SW480 (cell line): ENCODE measurements at places on chromosomes 16 and 17.
A peak's percentile ranks its signal among the peaks of the same experiment; 100 is the strongest.

DNA sequence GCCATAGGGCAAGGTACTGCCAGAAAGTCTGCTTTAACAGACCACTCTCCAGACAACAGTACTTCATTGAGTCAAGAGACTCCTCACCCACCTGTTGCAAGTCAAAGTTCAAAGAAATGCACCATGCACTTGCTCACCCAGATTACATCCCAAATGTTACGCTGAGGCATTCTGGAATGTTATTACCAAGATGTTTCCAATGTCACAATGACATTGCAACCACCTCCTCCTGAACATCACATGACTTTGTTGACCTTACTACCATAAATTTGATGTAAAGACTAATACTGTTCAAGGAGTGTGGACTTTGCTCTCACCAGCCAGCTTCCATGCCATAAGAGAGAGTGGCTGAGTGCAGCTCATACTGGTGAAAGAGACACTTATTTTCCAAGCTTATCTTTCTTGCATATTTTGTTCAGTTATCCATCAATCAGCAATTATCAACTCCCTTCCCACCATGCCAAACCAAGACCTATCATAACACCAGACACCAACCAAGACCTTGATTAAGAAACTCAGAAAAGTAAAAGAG is 58.5 kb upstream of the BCAR1 start:
- DNase-seq: no peak

DNA sequence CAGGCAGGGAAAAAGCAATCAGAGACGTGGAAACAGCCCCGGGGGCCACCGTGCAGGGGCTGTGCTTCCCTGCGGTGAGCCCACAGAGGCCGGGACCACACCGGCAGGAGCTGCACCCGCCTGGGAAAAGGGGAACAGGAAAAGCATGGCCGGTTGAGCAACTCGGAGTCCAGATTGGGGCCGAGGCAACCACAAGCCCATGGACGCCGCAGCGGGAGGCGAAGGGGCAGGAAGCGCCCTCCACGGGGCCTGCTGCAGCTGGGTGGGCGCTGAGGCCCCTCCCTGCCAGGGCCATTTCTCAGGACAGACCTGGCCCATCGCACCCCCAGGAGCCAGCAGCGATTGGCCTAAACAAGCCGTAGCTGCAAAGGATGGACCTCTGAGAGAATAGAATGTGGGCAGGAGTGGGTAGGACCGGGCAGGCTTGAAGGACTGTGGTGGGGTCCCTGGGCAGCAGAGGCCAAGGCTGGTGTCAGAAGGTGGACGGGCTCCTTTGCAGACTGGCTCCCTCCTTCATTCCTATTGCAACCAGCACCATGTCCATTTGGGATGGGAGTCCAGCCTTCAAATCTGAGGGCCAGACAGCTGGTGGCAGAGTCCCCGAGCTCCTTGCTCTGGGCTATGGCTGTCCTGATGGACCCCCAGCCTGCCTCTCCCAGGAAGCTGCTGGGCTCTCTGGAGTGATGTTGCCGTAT is 30.4 kb downstream of the COX4I1 start:
- no peak for DNase-seq

- no peak for DNase-seq
Observed at GRCh38 chr16:56747486-56748045, 17.6 kb downstream of the NUP93 start.

- DNase-seq: no peak
Observed at GRCh38 chr17:65405563-65405962, 155.9 kb downstream of the AXIN2 start.

- peak; percentile 69 for DNase-seq
Observed at GRCh38 chr17:79401704-79402674, 208.9 kb downstream of the RBFOX3 start.

- DNase-seq: peak; percentile 62
Observed at GRCh38 chr17:29592850-29593551, at the start of gene ANKRD13B. TSS of gene ANKRD13B (plus strand) at chr17:29593132. CDS start at chr17:29593622, 490 bp downstream.

DNA sequence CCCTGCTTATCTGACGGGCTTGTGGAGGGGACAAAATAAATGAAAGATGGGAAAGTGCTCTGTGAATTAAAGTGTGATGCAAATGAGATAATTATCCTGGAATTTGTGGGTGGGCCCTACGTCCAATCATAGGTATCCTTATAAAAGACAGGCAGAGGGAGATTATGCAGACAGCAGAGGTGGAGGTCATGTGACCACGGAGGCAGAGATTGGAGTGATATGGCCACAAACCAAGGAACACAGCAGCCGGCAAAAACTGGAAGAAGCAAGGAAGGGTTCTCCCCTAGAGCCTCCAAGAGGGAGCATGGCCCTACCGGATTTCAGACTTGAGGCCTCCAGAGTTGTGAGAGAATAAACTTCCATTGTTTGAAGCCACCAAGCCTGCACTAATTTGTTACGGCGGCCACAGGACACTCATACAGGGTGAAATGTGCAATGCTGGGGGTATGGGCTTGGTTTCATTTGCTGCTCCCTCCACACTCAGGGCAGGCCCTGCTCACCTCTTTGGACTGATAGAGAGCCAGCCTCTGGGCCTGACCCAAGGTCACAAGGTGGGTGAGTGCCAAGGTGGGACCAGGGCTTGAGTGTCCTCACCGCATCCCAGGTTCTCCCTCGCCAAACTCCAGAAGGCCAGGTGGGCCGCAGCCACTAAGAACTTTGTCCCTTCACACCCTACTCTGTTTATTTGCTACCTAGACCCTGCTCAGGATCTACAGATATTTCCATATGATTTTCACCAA is 149.6 kb upstream of the TNRC6C start:
- no peak for DNase-seq

- DNase-seq: no peak
Observed at GRCh38 chr16:85900027-85900792, 1.2 kb downstream of the IRF8 start.

DNA sequence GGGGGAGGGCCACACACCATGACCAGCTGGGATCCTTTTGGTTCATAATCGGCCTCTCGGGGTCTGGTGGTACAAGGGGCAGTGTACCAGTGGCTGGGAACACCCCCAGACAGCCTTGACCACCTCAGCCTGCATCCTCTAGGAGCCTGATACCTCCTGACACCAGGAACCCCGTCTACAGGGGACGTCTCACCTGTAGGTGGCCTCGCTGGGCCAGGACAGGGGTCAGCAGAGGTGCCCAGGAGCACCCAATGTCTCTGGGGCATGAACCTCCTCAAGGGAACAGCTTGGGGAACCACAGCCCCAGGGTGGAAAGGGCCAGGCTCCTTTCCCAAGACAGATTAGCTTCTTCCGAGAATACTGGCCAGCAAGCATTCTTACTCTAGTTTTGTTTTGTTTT is 2.5 kb upstream of the METRNL start:
- no peak for DNase-seq

GRCh38 chr16:75415169-75415905 is 18.0 kb downstream of the CFDP1 start:
- DNase-seq: no peak

- no peak for DNase-seq
Observed at GRCh38 chr16:3950343-3951193, 70.1 kb upstream of the CREBBP start.

- no peak for DNase-seq
Observed at GRCh38 chr17:47388825-47389224, 65.1 kb downstream of the EFCAB13 start.

GRCh38 chr17:44966348-44967025 is 1.6 kb downstream of the C1QL1 start:
- no peak for DNase-seq

DNA sequence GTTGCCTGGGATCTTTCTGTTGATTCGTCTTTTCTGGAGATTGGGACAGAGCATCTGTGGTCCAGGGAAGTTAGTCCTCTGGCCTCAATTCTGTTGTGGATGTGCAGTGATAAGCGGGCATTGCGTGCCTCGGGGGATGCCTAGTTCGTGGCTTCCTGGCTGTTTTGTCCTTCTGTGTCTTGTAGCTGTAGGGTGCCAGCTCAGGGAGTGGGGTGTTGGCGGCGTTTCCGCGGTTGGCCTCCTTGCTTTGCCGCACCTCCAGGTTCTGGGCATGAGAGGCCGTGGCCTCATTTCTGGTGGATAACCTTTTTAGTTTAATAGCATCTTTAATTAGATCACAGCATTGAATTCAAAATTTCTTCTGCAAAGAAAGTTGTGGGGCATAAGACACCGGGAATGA is 1.4 kb upstream of the JPT2 start:
- no peak for DNase-seq

GRCh38 chr17:15298176-15298575 is 33.0 kb upstream of the PMP22 start:
- DNase-seq: no peak

GRCh38 chr16:22373662-22374310 is 633 bp downstream of the CDR2 start:
- peak; percentile 31 for DNase-seq

DNA sequence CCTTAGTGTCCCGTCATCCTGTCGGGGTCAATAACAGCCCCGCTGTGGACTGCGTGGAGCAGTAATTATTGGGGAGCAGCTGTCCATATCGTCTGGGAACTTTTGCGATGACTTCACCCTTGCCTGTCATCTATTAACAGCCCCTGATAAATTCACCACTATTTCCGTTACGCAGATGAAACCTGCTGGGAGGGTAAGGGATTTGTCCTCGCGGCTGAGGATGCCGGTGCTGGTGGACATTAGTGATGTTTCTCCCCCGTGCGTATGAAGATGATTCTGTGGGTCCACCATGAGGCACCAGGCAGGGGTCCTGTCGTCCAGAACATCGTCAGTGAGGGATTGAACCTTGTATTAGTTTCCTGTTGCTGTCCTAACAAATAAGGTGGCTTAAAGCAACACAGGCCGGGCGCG is 1.0 kb downstream of the FLYWCH2 start:
- no peak for DNase-seq

- no peak for DNase-seq
Observed at GRCh38 chr17:67655478-67656148, 62.1 kb upstream of the NOL11 start.

- no peak for DNase-seq
Observed at GRCh38 chr17:43200127-43200526, 11.5 kb upstream of the TMEM106A start.

- no peak for DNase-seq
Observed at GRCh38 chr17:50697663-50698272, 9.9 kb downstream of the ANKRD40 start.

DNA sequence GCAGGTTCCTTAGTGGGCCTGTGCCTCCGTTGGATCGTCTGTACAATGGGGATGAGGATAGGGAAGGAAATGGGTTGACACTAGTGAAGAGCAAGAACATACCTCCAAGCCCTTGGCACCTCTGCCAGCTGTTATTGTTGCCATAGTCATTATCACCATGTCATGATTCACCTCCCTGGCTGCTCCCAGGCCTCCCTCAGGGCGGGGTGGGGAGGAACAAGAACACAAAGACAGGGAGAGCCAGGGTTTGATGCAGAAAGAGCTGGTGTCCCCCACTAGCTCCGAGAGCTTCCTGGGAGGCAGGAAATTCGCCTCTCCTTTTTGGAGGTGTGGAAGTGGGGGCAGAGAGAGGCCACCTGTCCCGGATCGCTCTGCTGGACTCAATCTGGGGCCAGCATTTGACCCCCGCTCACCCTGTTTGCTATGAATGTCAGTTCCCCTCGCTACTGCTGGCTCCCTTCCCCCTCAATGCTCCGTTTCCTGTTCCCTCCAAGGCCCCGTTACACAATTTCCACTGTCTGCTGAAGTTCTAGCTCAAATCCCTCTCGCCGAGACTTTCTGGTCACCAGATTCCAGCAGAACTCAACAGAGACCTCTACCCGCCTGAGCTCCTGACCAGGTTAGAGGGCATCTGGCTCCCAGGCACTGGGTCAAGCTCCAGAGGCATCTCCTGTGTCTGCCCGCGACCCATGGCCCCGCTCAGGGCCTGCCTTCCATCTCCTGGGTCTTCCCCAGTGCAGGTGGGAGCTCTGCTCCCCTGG is 9.1 kb downstream of the TIMP2 start:
- peak; percentile 33 for DNase-seq

DNA sequence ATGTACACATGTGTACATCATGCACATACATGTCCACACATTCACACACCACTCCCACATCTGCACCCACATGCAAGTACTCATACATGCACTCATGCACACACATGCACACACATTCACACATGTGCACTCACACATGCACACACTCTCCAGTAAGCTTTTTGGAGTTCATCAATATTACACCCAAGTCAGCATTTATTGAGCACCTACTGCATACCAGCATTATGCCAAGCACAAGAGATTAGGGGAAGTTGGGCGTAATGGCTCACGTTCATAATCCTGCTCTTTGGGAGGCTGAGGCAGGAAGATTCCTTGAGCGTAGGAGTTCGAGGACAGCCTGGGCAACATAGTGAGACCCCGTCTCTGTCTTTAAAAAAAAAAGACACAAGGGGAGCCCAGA is 87.6 kb upstream of the HSBP1 start:
- DNase-seq: no peak

- no peak for DNase-seq
Observed at GRCh38 chr17:3167574-3167973, 29.7 kb upstream of the OR1A2 start.

GRCh38 chr17:50269477-50270434 is 4.5 kb upstream of the TMEM92 start:
- DNase-seq: peak; percentile 53

DNA sequence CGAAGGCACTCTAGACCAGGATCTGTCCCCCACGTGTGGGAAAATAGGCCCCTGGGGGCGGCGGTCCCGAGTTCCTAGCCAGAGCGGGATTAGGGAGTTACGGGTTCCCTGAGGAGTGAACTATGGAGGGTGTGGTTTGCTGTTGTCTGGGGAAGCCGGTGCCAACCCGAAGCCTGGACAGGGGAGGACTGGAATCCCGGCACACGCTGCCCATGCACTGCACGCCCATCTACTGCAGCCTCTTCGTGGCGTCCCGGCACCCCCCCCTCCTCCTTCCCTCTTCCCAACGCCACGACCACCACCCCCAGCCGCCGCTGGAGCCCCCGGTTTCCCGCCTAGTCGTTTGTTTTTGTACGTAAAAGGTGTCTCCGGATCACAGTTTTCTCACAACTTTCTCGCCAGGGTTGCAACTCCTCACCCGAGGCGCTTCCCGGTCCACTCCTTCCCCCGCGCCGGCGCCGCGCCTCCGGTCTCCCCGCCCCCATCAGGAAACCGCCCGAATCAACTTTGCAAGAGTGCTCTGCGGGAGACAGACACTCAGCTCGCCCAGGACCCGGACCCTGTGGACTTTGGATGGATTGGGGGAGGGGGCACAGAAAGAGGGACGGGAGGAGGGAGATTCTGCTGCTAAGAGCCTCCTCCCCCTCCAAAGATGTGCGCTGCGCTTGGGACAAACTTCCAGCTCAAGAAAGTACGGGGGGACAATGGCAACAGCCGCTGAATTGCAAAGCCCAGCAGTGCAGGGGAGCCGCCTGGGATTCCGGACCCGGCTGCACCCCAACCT is 1.4 kb upstream of the LHX1 start:
- peak; percentile 78 for DNase-seq

DNA sequence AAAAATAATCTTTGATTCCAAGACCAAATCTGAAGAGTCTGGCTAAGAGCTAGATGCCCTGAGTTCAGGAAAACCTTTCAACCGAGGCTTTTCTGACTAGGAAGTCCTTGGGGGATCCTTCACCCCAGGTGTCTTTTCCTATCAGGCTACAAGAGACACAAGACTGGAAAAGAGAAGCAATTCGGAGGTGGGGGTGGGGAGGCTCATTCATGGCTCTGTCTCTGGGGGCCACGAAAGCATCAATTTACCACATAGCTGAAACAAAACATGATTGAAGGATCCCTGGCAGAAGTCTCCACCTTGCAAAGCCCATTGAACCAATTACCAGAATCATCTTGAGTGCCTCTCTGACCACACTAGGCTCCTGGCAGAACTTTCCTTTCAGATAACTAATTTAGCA is 239.8 kb upstream of the SALL1 start:
- no peak for DNase-seq

- DNase-seq: no peak
Observed at GRCh38 chr16:79673635-79674034, 73.1 kb upstream of the MAF start.

- no peak for DNase-seq
Observed at GRCh38 chr17:73831699-73832098, 187.5 kb upstream of the SDK2 start.

GRCh38 chr16:695355-696089 is 5.3 kb upstream of the WDR24 start:
- peak; percentile 90 for DNase-seq
